ENCODE measurements at places on chromosomes 4 and X.

DNA sequence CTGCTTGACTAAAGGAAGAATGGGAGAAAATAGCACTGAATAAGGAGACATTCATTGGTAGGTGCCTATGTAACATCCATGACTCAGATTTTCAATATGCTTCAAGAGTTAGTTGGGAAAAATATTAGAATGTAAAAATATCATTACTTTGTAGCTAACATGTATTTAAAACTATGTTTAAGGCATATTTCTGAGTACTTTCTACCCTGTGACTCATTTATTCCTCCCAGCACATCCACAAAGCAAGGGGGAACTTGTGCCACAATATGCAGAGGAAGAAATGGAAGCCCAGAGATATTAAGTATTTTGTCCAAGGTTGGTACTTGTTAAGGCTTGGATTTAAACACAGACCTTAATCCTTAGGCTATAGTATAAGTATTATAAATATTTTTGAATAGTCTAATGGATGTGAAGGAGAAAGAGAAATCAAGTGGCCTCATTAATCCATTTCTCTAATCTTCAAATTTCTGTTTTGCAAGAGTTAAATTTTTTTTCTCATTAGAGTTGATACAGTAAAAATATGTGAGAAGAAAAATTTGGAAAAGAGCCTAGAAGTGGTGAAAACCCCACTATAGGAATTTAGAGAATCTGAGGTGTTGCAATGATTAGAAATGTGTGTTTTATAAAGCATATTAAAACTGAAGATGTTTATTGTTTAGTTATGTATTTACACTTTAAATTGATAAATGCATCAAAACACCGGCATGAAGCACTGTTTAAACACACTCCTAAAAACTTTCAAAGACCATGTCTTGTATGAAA is 149.3 kb upstream of the GYPA start:
- no peak for DNase-seq

DNA sequence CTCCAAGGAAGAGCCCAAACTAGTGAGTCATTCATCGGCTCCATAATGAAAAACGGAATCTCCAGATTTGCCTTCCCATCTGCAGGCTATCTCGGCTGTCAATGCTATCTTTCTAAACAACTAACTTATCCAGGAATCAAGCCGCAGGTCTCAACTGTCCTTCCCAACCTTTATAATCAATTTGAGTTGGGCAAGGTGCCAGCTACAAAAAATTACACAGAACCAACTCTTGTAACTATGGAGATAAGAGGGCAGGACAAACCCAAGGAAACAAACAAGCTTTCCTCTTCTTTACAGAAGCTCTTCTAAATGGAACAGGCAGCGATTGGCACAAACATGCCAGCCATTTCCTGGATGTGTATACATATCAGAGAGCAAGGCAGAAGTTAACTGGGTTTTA is 61.2 kb upstream of the RAI2 start:
- no peak for DNase-seq

DNA sequence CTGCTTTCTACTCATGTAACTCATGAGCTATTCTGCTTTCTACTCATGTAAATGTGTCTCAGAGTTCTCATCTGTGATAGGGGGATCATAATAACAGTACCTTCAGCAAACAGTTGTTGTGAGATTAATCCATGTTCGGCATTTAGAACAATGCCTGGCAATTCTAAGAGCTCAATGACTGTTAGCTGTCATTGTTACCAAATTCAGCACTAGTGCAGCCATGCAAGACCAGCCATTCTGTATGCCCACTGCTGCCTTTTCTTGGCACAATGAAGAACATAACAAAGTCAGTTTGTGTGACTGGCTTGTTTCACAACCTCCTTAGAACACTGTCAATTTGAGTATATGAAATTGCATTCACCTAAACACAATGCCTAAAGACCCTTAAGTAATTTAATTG is 163.2 kb downstream of the ANK2 start:
- DNase-seq: no peak

GRCh38 chrX:53087388-53087831 is 5.2 kb downstream of the TSPYL2 start:
- no peak for DNase-seq

- no peak for DNase-seq
Observed at GRCh38 chrX:150844016-150844415, 54.5 kb downstream of the CD99L2 start.

DNA sequence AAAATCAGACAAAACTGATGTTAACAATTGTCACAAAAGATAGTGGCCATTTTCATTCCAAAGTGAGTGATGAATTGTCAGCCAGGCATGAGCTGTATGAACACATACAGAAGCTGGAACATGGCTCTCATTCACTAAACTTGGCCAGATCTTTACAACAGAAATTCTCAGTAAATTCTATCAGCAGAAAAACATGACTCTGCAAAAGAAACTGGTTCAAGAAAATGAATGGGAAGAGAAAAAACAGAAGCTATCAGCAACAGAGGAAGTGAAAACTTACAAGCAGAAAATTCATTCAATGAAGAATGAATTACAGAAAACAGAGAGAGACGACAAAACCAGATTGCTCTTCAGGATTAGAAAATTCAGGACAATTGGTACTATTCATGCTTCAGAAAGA is 249.6 kb downstream of the COL25A1 start:
- DNase-seq: no peak
